ENCODE measurements at places on chromosomes 11 and 22. TPM values are rescaled to one million over a fixed set of nuclear protein-coding genes. Genes with fewer than 3 reads are reported as not detected.

UCP3 gene
- total RNA-seq = 1.3 TPM

- no peaks in the 10 kb centered on the region for H3K36me3 ChIP-seq
- DNase-seq = no peak
- H3K27me3 ChIP-seq = peaks cover 15% of the 10 kb centered on the region
- H3K4me3 ChIP-seq = no peak overlapping the region
Measured at GRCh38 chr11:133985981-133986944, 29.5 kb upstream of the IGSF9B start.

DNA sequence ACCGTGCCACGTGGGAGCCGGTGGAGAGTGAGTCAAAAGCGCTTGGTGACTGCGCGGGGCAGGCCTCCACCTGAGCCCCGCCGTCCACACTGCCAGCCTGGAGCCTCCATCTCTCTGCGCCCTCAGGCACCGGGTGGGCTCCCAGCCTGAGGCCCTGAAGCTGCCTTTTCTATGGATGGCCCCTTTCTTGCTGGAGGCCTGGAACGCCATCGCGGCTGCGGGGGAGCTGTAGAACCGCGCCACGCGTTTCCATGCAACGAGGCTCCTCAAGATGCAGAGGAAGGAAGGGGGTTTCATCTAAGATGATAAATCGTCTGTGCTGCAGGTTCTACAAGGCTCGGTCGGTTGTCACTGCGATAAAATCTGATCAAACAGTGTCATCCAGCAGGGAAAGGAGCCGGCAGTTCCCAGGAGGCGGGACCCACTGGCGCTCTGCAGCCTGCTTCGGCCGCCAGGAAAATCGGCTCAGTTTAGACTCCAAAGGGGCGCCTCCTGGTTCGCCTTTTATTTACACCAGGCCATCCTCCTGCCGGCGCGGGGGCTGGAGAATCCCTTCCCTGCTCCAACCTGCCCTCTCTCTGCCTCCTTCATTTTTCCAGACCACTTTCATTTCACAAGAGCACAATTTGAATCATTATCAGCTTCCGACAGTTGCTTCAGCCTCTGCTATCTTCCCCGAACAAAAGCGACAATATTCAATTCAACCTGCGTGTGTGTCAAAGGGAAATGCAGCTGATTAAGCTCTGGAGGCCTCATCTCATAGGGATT lies 624.4 kb downstream of the BRD1 start:
- H3K27ac ChIP-seq = no peak overlapping the region
- no peaks in the 10 kb centered on the region for H3K36me3 ChIP-seq
- H3K4me3 ChIP-seq = no peak overlapping the region
- peaks cover 31% of the 10 kb centered on the region for H3K27me3 ChIP-seq

OR2AT4 gene
- not detected for total RNA-seq

Measured in HCT116 (cell line).